Fibroblast of skin of right biceps (primary cell): ENCODE measurements at places on chromosomes 1 and 21.

GRCh38 chr1:30061292-30062220, 661.8 kb downstream of the MATN1 start:
- DNase-seq, result no peak

DNA sequence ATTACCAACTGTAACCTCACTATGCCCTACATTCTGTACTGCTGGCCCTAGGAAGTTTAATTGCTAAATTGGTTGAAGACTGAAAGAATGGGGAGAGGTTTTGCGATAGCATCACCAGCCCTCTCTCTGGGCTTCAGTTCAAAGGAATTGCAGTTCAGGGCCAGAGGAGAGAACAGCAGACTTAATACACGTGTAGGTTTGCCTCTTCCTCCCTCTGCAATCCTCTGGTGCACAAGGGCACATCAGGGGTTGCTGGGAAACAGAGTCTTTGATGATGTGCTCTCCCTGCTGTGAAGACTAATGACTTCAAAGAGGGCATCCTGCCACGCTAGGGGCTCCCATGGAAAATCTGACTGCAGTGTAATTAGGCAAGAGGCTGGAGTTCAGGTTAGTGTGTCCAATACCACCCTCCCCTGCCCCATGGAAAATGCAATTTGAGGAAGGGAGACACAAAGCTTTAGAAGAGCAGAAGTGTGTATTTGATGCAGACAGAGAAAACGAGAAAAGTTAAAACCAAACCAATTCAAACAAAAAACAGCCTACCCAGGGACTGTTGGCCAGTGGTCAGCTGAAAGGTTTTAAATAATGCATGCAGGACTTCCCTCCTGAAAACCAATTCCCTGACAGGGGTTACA, 167.9 kb downstream of the ASTN1 start:
- DNase-seq, result peak; percentile 16

DNA sequence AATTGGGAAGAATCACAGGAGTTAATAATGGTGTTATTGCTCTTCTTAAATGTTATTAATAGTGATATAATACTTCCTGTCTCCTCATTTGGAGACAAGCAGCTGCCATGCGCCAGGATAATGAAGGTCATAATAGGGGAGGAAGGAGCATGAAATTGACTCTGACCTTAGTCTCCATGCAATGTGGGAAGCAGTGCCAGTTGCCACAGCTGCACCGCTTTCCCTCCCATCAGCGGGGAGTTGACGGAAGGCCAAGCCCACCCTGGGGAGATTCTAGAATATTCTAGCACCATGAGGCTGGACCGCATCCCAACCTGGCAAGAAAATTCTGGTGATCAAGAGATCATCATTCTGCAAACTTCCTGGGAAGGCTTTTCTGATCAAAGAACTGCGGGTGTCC, 11.0 kb upstream of the OLIG1 start:
- no peak for DNase-seq

- no peak for DNase-seq
Measured at GRCh38 chr21:45261093-45261492, 26.6 kb downstream of the POFUT2 start.

DNA sequence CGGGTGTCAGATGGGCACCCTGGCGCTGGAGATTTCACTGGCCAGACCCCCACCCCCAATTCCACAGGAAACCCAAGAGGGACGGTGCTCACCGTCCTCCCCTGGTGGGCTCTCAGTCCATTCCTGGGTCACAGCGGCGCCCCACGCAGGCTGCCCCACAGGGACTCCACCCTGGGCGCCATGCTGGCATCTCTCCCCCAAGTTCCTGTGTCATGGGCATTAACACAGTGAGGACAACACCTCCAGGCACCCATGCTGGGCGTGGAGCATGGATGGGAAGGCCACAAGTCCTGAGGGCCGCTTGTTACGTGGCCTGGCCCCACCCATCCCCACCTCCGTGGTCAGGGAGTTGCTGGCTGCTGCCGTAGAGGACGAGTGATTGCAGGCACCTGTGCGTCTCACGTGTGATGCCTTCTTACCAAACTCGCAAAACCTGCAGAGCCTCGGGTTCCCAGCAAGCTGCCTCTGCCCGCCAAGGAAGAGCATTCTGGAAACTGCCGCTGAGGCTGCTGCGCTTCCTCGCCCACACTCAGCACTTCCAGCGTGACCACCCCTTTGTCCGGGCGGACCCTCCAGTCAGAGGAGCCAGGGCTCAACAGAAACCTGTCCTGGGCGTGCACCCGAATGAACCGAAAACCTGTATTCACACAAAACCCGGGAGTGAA, 60.3 kb downstream of the SLX9 start:
- DNase-seq, result no peak

GRCh38 chr1:185376288-185376687, 59.2 kb upstream of the IVNS1ABP start:
- DNase-seq, result no peak

- peak; percentile 38 for DNase-seq
Measured at GRCh38 chr1:64948905-64949833, 17.2 kb downstream of the JAK1 start.

DNA sequence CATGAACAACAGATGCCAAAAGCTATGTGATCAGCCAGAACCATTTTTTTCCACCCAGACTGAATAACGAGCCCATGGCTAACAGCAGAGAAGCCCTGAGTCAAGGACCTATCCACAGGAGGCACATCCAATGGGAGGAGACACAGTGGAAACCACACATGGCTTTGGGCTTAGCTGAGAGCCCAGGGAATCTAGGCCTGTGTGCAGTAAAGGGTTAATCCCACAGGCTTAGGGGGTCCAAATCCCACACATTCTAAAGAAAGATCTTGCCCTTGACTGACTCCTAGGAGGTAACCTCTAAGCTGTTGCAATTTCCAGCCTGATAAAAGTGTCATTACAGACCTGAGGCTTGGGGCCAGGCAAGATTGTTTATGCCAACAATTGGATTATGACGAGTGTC, 194.5 kb downstream of the DSCAM start:
- DNase-seq, result no peak

- DNase-seq, result no peak
Measured at GRCh38 chr1:173529106-173529505, 52.0 kb downstream of the PRDX6 start.

DNA sequence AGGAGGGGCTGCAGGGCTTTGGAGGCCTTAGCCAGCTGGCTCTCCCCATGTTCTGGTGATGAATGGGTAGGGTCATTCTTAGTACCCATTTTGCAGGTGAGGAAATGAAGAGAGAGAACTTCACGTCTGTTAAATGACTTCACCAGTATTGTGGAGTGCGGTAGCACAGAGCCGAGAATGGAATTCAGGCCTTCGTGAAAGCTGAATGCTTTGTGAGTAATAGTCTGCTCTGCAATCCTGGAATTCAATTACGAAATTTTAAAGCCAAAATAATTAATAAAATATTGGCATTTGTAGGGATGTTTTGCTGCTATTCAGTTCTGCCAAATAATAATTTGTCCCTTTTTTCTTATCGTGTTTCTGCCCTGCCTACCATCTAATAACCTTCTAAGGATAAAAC, 197.7 kb downstream of the GREM2 start:
- peak; percentile 91 for DNase-seq

- no peak for DNase-seq
Measured at GRCh38 chr1:110153407-110153950, 3.2 kb downstream of the SLC6A17 start.

DNA sequence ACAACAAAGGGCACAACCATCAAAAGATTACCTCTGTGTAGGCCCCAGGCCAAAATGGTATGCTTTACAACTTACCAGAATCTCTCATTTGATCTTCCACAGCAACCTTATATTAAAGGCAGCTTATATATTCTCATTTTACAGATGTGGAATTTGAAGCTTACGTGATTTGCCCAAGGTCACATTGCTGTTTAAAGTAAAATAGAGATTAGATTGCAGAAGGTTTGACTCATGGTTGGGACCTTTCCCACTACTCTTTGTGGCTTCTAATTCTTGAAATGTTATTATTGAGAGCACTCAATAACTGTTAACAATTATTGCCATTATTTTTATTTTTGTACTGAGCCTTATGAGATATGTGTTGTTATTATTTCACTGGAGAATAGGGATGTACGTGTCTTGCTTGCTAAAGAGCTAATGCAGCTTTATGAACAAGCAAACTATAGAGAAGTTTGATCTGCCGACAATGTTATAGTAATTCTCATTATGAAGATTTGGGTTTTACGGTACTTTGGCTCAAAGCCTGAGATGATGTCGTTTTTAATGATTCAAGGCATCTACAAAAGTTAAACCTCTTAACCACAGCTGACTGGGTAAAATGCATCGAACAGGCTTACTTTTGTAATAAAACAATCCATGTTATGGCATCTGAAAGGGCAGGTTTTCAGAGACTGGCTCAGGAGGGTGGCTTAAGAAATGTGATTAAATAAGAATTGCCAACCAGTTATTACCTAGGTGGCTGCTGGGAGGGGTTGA, 43.3 kb upstream of the TSNAX start:
- DNase-seq, result peak; percentile 23

- DNase-seq, result peak; percentile 84
Measured at GRCh38 chr1:212484701-212485570, 52.2 kb downstream of the NENF start.
